Fibroblast of skin of right biceps (primary cell): ENCODE measurements at places on chromosomes 1 and 21.
A peak's percentile ranks its signal among the peaks of the same experiment; 100 is the strongest.

GRCh38 chr1:201354151-201354900, 23.2 kb downstream of the TNNT2 start:
- no peak for DNase-seq

DNA sequence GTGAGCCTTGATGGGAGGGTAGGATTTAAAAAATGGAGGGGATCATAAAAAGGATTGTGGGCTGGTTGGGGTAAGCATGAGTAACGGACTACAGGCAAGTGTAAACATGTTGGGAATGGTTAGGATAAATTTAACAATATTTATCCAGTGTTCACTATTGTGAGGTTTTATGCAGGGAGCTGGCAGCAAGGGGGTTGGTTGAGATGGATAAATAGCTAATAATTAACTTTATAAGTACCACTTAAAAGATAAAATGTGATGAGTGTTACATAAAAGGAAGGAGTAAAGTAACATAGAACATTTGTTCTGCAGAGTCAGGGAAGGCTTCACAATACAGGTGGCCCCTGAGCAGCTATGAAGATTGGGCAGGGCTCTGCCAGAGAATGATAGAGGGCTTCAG, 109.0 kb downstream of the NGF start:
- DNase-seq, result no peak

- no peak for DNase-seq
Measured at GRCh38 chr1:6731905-6732304, 30.3 kb upstream of the DNAJC11 start.

DNA sequence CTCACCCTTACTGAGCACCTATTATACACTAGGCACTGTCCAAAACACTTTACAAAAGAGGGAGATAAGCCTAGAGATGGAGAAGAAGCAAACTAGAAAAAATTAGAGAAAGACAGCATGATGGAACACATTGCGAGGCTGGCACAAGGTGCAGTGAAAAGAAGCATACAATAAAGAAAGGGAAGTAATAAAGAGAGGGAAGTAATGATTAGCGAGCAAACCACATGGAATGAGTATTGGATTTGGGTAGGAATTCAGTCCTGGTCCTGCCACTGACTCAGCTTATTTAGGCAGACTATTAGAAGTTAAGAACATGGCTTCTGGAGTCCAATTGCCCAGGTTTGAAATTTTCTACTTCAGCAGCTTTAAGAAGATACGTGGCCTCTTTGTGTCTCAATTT, 32.6 kb upstream of the FNBP1L start:
- DNase-seq, result no peak

DNA sequence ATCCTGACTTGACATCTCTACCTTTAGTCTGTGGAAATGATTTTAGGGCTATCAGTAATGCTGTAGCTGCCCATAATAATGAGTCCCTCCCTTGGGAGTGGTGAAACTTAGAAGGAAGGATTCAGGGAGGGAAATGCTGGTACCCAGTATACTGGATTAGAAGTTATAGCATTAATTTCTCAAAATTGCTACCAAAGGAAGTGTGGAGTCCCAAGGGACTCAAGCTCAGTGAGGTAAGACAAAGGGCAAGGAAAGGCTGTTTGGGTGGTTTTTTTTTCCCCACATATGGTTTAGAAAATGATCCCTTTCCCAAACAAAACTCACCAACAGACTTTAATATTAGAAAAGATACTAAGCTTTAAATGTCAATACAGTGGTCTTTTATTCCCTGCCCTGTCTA, 99.9 kb downstream of the CD247 start:
- no peak for DNase-seq

DNA sequence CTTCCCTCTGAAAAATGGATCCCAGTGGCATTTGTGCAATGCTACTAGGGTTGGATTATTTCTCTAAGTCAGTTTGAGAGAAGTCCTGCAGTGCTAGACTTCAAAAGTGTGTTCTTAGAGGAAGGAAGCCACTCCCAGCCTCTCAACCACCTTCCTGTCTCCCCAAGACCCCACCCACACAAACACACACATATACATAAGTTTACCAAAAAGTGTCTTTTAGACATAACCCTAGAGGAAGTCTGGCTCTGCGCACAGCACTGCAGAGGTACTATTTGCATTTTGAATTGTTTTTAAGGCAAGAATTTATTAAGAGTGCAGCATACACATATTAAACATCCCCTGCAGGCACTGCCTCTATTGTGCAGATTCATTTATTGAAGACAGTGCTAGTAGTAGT, 127.3 kb downstream of the HHIPL2 start:
- no peak for DNase-seq

GRCh38 chr1:107486349-107486748, 345.5 kb downstream of the NTNG1 start:
- no peak for DNase-seq

GRCh38 chr1:24415910-24416665, 486 bp downstream of the NIPAL3 start:
- peak; percentile 19 for DNase-seq

GRCh38 chr21:42847051-42847707, 32.2 kb downstream of the WDR4 start:
- no peak for DNase-seq

GRCh38 chr1:41658431-41659158, 174.1 kb upstream of the EDN2 start:
- DNase-seq, result no peak

- DNase-seq, result no peak
Measured at GRCh38 chr1:48291421-48291820, 68.9 kb downstream of the SLC5A9 start.

GRCh38 chr1:162197615-162198421, 128.3 kb downstream of the NOS1AP start:
- DNase-seq, result no peak

DNA sequence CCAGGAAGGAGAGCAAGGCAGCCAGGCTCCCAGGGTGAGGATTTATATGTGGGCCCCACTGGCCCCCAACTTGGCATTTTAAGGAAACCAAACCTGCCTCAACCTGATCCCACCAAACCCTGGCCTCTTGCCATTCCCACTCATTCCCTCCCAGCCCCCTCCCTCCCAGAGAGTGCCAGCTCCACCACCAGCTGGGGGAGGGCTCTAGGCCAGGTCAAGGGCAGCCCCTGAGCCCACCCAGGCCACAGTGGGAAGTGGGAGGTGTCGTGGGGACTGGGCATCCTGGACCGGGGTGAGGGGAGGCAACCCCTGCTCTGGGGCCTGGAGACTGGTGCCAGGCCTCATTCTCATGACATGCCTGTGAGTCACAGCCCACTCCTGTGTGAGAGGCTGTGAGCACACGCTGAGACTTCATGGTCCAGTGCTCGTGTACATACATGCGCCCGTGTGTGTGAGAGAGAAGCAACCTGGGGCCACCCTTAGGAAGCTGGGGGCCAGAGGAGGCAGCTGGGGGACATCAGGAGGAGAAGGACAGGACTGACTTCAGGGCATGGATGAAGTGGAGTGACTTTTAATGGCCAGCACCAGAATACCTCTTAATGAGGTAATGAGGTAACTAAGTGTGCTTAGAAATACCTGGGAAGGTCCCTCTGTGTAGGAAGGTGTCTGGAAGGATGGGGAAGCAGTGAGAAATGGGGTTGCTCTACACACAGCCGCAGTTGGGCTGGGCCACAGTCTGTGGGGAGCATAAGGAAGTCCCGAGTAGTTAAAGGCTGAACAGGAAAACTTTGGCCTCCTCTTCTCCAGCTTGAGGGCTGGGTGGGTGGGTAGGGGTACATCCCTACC, at the start of gene S100A2:
Gene S100A2, minus strand, starts transcription at position 316 of the 846 bp plus-strand sequence. CDS start 1,967 bp downstream, outside the sequence.
- peak; percentile 94 for DNase-seq

DNA sequence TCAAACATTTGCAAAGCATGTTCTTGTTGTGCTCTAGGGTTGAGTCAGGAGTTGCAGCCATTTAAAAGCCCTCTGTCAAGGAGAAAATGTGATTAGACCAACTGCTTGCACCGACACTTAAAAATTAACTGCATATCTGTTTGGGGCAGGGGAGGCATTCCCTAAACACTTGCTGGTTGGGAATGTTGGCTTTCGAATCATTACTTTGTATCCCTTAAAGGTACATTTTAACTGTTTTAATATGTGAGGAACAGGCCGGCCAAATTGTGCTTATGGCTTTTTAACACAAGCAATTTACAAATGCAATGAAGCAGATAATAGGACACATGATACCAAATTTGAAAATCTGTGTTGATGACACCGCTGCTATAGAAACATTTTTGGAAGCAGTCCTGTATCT, 159.1 kb downstream of the LHX8 start:
- DNase-seq, result no peak

DNA sequence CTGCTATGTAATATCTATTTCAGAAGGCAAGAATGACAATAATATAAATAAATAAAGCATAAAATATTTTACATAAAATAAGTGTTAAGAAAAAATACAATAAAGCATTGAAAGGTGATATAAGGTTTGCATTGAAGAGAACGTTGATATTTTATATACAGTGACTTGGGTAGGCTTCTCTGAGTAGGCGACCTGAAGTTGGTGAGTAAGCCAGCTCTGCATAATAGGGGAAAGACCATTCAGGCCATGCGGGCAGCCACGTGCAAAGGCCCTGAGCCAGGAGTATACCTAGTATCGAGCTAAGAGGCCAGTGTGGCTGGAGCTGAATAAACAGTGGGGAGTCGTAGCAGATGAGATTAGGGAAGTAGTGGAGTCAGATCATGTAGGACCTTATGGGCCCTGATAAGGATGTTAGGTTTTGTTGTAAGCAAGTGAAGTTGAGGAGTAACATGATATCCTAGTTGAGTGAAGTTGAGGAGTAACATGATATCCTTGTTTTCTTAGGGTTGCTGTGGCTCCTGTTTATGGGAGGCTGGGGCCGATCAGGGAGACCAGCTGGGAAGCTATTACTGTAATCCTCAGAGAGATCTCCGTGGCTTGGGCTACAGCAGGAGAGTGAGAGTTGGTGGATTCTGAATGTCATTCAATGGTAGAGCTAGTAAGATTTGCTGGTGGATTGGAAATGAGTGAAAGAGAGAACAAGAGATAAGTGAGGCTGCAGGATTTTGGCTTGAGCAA, 22.0 kb downstream of the KCNK1 start:
- peak; percentile 48 for DNase-seq

GRCh38 chr1:222979561-222979960, 163.5 kb downstream of the TLR5 start:
- DNase-seq, result no peak

GRCh38 chr1:6512245-6512907, 20.9 kb upstream of the PLEKHG5 start:
- no peak for DNase-seq

DNA sequence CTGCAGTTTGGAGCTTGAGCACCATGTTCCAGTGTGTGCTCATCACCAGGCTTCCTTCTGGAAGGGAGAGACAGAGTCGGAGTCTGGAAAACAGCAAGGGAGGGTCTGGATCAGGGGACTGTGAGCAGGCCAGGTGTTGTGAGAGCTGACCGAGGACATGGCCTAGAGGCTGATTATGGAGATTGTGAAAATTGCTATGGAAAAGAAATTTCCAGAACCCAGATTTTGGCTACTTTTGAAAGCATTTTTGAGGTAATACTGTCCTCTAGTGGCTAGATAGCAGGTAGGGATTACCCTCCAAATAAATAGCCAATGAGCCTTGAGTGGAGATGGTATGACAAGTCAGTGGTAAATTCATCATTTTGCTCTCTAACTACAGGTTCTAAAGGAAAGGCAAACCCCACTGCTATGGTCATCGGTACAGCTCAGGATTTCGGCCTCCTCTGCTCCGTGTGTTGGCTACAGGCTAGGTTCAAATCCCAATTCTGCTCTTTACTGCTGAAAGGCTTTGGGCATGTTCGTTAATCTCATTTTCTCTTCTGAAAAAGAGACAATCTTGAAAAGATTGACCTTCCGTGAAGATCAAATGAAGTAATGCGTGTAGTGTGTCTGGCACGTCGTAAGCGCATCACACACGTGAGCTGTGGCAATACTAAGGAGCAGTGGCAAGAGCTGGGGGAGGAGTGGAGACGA, 1.0 kb upstream of the HAO2 start:
- DNase-seq, result peak; percentile 60

DNA sequence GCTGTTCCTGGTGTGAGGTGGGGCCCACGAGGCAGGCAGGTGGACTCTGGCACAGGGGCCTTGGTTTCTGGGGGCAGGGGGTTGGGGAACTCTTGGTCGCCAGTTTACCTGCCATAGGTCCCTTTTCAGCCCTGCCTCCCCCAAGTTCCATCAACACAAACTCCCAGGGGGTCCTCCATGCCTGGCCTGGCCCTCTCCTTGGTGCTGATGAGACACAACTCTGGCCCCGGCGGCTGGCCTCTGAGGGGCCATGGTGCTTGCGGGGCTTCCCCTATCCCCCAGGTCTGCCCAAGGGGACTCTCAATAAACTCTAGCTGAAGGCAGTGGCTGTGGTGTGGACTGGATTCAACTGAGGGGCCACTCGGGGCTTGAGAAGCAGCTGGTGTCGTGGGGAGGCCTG, 16.0 kb downstream of the HTR6 start:
- no peak for DNase-seq

DNA sequence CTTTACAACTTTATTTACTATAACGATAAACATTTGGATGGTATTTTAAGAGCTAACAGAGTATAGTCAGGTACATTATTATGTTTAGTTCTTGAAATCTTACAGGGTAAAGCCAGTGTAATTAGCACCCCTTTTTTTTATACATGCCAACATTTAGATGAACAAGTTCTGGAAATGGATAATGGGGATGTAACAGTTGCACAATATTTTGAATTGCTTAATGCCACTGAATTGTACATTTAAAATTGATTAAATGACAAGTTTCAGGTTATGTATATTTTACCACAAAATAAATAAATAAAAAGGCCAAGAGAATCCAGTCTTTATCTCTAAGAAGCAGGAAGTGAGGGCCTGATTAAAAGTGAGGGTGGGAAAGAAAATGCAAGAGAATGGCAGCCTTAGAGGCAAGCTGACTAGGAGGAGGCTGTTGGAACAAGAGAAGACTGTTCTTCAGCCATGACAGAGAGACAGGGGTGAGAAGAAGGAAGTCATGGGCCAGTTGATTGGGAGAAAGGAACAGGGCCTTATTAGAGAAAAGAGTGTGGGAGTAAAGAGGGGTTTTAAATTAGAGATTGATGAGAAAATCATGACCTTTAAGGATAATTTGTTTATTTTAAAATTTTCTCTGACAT, 49.9 kb upstream of the TNFSF18 start:
- DNase-seq, result no peak

DNA sequence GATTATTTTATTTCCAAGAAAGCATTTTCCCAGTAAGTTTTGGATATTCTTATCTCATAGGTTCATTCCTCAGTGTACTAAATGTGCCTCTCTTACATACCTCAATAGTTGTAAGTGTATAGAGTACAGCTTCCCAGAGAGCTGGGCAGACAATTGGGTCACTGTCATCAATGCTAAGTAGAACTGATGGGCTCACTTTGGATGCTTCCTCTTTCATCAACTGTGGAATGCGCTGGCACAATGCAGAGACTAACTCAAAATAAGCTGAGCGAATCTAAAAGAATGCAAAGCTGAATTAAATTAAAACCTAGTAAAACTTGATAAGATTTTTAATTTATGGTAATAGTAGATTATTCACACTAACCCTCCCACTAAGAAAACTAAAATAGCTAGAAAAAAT, 21.5 kb downstream of the LTN1 start:
- DNase-seq, result peak; percentile 46

- DNase-seq, result peak; percentile 41
Measured at GRCh38 chr1:94014635-94015488, 105.6 kb upstream of the GCLM start.

DNA sequence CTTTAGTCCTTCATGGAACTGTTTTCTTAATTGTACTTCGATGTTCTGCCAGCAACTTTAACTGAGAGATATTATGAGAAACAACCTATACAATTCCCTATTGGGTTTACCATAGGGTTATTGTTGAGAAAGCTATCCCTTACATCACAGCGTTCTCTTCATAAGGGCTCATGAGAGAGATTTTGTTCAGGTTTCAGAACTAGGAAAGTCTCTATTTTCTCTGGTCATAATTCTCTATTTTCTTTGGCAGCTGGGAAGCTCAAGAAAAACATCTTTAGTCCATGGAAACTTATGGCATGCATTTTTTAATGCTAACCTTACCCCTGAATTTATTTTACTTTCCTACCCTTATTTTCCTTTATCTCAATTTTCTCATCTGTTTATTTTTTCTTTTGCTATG, 38.2 kb downstream of the NMNAT2 start:
- no peak for DNase-seq
